ENCODE measurements at places on chromosomes 7 and 10. TPM values are rescaled to one million over a fixed set of nuclear protein-coding genes. Genes with fewer than 3 reads are reported as not detected.
A peak's percentile ranks its signal among the peaks of the same experiment; 100 is the strongest.

DNA sequence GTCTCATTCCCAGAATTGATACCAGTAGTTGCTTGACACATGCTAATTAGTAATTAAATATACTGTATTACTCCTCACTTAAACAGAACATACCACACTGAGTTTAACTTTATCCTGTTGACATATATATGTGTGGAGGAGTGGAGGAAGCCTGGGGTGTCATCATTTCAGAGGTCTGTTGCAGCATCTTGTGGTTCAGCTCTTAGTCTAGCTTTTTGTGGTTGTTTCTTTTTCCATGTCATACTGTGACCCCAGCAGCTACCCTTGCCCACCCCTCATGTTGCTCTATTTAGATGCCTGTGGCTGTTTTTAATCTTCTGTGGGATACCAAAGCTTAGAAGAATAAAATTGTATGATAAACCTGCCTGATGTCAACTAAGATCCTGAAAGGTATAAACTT, 875.4 kb downstream of the LRMDA start:
- peaks cover 49% of the 10 kb centered on the region for H3K4me1 ChIP-seq
- H3K27ac ChIP-seq = no peak overlapping the region
- H3K36me3 ChIP-seq = no peaks in the 10 kb centered on the region
- H3K27me3 ChIP-seq = no peaks in the 10 kb centered on the region
- peak; percentile 10 for DNase-seq
- H3K4me3 ChIP-seq = no peak overlapping the region

DNA sequence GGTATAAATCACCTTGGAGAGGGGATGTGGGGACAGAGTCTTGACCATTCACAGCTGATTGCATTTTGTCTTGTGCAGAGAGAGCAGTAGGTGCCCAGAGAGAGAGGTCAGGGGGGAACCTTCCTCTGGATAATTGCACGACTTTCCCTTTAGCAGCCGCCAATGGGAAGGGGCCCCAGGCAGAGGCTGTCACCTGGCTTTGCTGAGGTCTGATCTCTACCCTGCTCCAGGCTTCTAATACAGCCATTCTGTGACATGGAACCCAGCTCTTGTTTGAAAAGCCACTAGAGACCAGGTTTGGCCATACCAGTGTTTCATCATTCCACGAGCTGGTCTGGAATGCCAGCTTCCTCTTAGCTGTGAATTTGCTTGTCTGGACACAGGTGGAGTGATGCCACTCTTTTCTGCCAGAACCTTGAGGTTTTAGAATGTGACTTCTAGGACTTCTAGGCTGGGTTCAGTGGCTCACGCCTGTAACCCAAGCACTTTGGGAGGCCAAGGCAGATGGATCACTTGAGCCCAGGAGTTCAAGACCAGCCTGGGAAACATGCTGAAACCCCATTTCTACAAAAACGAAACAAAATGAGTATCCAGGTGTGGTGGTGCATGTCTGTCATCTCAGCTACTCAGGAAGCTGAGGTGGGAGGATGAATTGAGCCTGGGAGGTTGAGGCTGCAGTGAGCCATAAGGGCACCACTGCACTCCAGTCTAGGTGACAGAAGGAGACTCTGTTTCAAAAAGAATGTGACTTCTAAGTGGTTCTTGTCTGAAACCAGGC, 159.9 kb downstream of the CAMK1D start:
- H3K27ac ChIP-seq = no peak overlapping the region
- no peaks in the 10 kb centered on the region for H3K36me3 ChIP-seq
- no peaks in the 10 kb centered on the region for H3K4me1 ChIP-seq

DNA sequence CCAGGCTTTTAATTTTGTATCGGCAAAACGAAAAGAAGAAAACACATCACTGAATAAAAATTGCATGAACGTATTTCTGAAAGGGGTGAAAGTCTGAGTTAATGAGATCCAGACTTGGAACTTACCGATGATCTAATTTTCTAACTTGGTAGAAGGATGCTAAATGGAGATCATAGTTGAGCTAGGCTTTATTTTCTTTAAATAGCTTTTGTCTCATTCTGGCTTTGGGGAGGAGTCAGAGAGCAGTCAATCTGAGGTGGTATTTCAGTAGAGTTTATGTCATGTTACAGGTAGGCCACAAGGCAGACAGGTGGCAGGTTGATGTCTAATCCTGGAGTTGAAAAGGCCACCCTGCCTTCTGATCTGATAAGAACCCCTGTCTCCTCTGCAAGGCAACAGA, 161.9 kb downstream of the KIAA1217 start:
- H3K4me1 ChIP-seq = no peaks in the 10 kb centered on the region
- H3K4me3 ChIP-seq = no peak overlapping the region
- H3K36me3 ChIP-seq = no peaks in the 10 kb centered on the region
- no peaks in the 10 kb centered on the region for H3K27me3 ChIP-seq
- DNase-seq = no peak

DNA sequence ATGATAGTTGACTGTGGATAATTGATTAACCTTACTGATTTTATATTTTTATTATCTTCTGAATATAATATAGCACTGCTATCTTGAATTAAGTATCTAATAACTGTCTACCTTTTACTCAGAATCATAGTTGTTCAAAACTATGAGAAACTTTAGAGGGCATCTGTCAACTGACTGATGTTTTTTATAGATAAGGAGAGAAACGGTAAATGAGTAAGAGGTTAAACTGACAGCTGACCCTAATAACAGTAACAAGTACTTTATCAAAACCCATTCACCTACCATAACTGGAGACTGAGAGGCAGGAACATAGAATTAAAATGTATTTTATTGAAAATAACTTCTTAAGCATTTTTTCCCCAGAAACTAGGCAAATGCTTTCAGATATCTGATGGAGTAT, 62.2 kb downstream of the CYP51A1 start:
- H3K4me1 ChIP-seq = no peaks in the 10 kb centered on the region
- H3K36me3 ChIP-seq = peaks cover 41% of the 10 kb centered on the region
- no peaks in the 10 kb centered on the region for H3K27me3 ChIP-seq
- H3K27ac ChIP-seq = no peak overlapping the region

- no peak overlapping the region for H3K4me3 ChIP-seq
- H3K4me1 ChIP-seq = peaks cover 34% of the 10 kb centered on the region
- no peaks in the 10 kb centered on the region for H3K36me3 ChIP-seq
- peak overlapping the region; percentile 29 for H3K27ac ChIP-seq
Observed at GRCh38 chr10:43960477-43960876, 311.8 kb upstream of the ZNF32 start.

GRCh38 chr10:20228729-20229128, 412.5 kb downstream of the PLXDC2 start:
- H3K27ac ChIP-seq = no peak overlapping the region
- H3K4me1 ChIP-seq = no peaks in the 10 kb centered on the region
- H3K4me3 ChIP-seq = no peak overlapping the region
- DNase-seq = no peak

DNA sequence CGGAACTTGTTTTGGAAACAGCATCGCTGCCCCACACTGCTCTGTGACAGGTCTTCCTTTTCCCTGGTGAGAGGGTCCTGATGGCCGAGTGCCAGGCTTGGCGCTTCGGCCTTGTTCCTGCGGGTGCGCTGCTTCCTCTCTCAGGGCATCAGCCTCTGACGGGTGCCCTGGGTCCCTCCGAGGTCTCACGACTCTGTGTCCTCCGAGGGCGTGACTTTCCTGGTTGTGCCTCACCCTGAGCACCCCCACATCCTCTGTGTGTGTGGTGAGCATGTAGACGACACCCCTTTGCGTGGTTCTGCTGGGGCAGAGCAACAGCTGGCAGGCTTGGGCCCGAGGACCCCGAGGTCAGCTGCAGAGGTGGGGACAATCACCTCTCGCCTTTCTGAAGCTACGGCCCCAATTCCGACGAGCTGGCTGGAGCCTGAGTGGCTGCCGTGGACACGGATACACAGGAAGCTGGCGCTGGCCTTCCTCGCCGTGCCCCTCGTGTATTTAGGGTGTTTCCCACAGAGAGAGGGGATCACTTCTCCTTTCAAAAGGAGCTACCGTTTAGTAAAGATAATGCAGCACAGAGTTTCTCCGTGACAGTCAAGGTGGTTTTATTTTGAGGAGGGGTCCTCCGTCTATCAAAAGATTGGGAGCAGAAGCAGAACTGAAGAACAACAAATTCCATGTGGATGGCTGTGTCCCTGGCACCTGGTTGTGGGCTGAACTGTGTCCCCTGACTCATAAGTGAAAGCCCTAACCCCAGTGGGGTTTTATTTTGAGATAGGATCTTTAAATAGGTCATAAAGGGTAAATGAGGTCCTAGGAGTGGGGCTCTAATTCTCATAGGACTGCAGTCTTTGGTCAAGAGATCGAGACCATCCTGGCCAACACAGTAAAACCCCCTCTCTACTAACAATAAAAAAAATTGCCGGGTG, 36.2 kb upstream of the PITRM1 start:
- H3K4me1 ChIP-seq = no peaks in the 10 kb centered on the region
- H3K4me3 ChIP-seq = no peak overlapping the region
- DNase-seq = no peak
- H3K36me3 ChIP-seq = no peaks in the 10 kb centered on the region
- H3K27ac ChIP-seq = no peak overlapping the region

DNA sequence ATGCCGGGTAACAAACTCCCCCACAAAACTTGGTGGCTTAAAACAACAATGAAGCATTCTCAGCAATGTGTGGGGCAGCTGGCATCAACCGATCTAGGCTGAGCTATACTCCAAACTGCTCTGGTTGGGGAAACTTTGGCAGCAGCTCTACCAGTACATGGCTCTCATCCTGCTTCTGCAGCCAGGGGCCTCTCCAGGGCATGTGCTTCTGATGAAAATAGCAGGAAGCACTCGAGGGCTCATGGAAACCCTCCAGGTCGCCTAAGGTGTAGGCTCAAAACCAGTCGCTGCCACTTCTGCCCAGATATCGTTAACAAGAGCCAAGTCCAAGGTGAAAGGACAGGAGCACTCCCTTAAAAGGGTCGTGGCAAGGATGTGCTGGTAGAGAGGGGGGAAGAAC, 134.1 kb downstream of the TEX36 start:
- DNase-seq = peak; percentile 84
- no peak overlapping the region for H3K27ac ChIP-seq
- H3K4me3 ChIP-seq = no peak overlapping the region

- H3K27me3 ChIP-seq = no peaks in the 10 kb centered on the region
- no peak for DNase-seq
- no peaks in the 10 kb centered on the region for H3K36me3 ChIP-seq
- H3K4me3 ChIP-seq = no peak overlapping the region
- no peak overlapping the region for H3K27ac ChIP-seq
Observed at GRCh38 chr10:131781076-131781475, 119.7 kb upstream of the PPP2R2D start.

- DNase-seq = no peak
- no peaks in the 10 kb centered on the region for H3K36me3 ChIP-seq
- H3K27me3 ChIP-seq = no peaks in the 10 kb centered on the region
- peaks cover 6% of the 10 kb centered on the region for H3K4me1 ChIP-seq
- no peak overlapping the region for H3K4me3 ChIP-seq
Observed at GRCh38 chr7:68892236-68892635, 706.0 kb upstream of the AUTS2 start.

DNA sequence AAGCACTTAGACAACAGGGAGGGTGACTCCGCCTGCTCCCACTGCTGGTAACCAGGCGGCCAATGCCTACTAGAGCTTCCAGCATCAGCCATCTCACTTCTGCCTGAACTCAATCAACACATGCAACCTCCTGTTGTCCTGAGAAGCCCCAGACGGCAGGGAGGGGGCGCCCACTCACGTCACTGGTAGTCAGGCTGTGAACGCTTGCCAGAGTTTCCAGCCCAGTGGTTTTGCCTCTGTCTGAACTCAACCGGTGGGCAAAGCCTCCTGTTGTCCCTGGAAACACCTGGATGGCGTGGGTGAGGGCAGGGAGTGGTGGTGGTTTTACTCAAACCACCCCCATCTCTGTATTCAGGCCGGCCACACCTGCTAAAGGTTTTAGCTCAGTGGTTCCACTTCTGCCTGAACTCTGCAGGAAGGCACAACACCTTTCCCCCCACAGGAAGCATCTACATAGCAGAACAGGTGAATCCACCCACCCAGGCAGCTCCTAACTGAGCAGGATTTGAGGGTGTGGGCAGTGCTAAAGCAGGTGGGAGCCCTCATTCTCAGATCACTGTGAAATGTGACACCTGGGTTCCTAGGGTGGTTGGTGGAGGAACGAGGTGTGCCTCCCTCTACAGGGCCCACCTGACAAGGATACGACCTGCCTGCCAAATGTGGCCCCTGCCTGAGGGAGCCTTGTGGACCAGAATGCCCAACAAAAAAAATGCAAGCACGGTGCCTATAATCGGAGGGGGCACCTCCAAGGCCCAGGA, 563.0 kb upstream of the SEMA3D start:
- DNase-seq = no peak
- H3K4me3 ChIP-seq = no peak overlapping the region
- H3K4me1 ChIP-seq = no peaks in the 10 kb centered on the region
- H3K36me3 ChIP-seq = no peaks in the 10 kb centered on the region
- H3K27ac ChIP-seq = no peak overlapping the region

DNA sequence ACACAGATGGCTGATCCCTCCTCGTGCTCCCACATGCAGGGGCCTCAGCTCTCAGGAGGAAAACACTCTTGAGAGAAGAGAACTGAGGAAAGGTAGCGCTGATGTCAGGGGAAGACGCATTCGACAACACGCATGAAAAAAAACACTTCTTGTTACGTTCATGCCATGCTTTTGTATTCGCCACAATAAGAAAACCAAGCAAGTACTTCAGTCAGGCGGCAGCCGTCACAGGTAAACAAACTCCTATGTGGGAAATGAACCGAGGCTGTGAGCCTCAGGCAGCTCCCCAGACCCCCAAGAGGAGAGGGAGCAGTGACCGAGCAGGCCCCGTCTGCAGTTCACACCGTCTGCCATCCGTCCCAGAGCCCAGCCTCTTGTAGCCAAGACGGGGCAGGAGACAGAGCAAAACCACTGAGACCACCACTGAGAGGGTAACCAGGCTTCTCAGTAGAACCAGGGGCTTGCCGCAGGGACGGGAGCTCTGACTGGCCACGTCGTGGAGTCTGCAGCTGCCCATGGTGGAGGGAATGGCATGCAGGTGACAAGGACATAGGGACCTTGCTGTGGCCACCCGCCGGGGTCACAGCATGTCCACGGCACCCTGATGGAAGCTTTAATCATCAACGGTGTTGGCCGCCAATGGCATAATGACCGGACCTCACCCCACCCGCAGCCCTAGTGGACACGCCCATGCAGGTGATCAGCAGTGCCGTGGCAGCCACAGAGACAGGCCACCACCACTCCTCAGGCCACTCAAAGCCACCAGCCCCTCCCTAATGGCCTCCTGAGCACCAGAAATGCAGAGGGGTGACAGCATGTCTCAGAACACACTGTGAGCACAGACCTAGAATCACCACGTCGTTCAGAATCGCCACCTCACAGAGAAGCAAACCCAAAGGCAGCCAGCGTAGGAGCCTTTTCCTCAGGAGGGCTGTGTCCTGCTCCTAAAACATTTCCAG, 304.3 kb downstream of the PTPRN2 start:
- H3K36me3 ChIP-seq = no peaks in the 10 kb centered on the region
- H3K27me3 ChIP-seq = no peaks in the 10 kb centered on the region
- no peaks in the 10 kb centered on the region for H3K4me1 ChIP-seq
- H3K4me3 ChIP-seq = no peak overlapping the region
- no peak overlapping the region for H3K27ac ChIP-seq

GRCh38 chr10:108957681-108958080, 965.6 kb downstream of the XPNPEP1 start:
- no peaks in the 10 kb centered on the region for H3K4me1 ChIP-seq
- no peaks in the 10 kb centered on the region for H3K27me3 ChIP-seq
- DNase-seq = no peak
- no peak overlapping the region for H3K27ac ChIP-seq

Gene COL26A1
- not detected for total RNA-seq

Gene BAG3
- total RNA-seq = 68.1 TPM

Gene AGR3
- not detected for total RNA-seq

Gene HOXA13
- not detected for total RNA-seq

Gene LIPN
- total RNA-seq = 0.33 TPM

Gene AP1S1
- total RNA-seq = 40.8 TPM

Gene ZNF853
- 30.3 TPM for total RNA-seq

Gene OPN1SW
- total RNA-seq = not detected

Gene DMBT1
- not detected for total RNA-seq

Gene EBLN1
- total RNA-seq = not detected
